Activated CD4-positive, alpha-beta T cell treated with anti-CD3 and anti-CD28 coated beads for 1 hour (primary cell): ENCODE measurements at places on chromosomes 3 and 15.

DNA sequence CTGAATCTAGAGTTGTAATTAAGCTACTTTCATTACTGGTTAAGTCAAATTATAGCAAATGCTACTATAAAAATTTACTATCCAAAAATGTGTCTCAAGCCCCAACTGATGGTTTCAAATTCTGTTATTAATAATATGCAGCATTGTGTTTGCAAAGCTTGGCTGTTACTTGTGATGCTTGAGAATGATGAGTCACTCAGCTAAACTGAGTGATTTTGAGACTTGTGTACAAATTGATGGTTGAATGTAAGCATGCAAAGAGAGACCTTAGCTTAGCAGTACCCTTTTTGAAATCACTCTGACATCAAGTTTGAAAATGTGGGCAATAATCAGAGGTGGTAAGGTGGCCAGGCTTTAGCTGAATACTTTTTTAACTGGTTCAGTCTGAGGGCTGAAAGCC, 27.6 kb downstream of the OPA1 start:
- no peak for DNase-seq

- DNase-seq: no peak
Observed at GRCh38 chr15:35980719-35981118, 434.8 kb upstream of the DPH6 start.

DNA sequence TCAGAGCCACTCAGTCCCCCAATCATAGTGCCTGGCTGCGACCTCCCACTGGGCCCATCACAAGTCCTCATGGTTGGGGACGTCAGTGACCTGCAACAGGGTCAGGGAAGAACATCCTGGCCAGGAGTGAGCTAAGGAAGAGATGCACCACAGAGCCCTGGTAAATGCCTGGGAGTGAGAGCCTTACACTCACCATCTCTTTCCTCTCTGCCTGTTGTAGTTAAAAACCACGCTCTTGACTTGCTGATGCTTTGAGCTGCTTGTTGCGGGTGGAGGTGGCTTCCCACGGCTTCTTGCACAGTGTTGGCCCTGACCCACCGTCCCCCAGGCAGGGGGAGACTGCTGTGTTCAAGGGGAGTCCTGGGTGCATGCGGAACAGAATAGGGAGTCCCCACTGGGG, 91.1 kb upstream of the RGMA start:
- no peak for DNase-seq

DNA sequence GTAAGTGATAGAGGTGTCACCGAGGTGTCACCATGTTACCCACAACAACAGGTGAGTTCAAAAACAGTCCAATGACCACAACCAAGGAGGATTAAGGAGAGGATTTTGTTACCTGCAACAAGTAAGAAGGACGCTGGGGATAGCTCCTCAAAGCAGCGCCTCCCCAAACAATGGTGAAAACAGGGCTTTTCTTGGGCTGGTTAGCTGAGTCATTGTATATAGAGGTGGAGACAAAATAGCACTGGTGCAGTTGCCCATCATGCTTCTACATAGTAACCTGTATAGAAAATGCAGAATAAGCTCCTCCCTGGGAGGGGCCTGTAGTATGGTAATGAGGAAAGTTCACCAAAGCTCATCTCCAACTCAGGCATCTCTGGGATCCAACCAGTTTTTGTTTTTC, 116.9 kb upstream of the EIF1B start:
- DNase-seq: no peak

DNA sequence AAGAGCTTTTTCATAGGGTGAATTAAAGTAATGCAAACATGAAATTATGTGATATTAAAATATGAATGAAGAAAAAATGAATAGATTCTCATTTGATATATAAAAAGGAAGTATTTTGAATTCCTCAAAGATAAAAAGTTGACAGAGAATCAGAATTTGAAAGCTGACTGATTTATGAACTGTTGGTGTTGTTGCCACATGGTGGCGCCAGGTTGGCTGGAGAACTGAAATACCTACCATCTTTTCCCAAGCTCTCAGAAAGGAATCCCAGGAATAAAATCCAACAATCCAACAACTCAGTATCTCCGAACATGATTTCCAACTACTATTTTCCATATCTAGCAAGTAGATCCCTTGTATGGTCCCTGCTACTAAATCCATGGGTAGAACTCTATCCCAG, 3.1 kb downstream of the MYRIP start:
- no peak for DNase-seq

DNA sequence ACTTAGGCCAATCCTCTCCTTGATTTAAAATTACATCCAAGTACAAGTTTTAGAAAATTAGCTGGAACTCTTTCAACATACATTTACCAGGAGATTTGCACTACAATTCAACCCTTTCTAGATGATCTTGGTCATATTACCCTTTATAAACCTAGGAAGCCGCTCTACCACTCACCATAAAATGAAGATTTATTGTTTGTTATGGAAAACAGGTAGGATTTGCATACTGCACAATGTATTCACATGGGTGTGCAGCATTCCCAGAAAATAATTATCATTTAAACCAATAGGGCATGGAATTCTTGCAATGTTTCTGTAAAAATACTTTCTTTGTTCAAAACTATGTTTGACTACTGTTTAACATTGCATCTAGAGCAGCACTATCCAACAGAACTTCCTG, 18.4 kb upstream of the RETNLB start:
- DNase-seq: no peak

GRCh38 chr15:99212406-99212805, 37.0 kb downstream of the TTC23 start:
- no peak for DNase-seq

- no peak for DNase-seq
Observed at GRCh38 chr15:31792611-31793199, 237.6 kb upstream of the CHRNA7 start.

- DNase-seq: no peak
Observed at GRCh38 chr3:149131589-149131988, 2.2 kb downstream of the HPS3 start.

GRCh38 chr3:194573680-194574437, 59.4 kb downstream of the TMEM44 start:
- peak; percentile 19 for DNase-seq

- no peak for DNase-seq
Observed at GRCh38 chr3:145678401-145678800, 482.6 kb downstream of the PLOD2 start.

DNA sequence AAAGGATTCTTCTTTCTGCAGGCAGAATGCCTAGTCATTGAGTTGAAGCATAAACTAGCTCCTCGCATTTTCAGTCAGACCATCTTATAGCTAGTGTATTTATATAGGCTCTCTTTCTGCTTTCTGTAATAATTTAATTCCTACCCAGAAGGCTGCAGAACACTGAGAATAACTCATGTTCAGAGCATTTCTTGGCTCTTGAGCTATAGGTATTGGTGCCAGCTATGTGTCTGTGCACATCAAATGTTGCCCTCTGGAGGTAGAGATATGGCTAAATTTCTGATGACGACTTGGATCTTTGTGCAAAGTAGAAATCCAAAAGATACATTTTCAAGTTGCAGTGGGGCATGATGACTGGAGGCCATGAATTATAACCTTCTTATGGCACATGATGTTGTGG, 336.2 kb upstream of the TPM1 start:
- no peak for DNase-seq

DNA sequence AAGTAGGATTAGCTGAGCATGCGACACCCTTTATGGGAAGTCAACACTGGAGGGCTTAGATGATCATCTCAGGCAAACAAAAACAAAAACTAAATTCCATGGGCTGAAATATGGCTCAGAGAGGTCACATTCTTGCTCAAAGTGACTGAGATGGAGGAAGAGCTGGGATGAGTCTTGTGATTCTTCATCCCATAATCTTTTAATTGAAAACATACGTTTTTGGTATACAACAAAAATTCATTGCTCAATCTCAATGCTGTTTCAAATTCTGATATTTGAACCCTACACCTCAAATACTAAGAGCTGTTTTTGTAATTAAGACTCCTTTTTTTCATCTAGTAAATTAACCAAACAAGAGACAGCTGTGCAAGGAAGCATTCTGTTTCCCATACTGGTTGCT, 257.0 kb downstream of the NR1D2 start:
- no peak for DNase-seq
